ENCODE measurements at places on chromosomes 7 and 10. TPM values are rescaled to one million over a fixed set of nuclear protein-coding genes. Genes with fewer than 3 reads are reported as not detected.

The ZNF425 gene
- 4.2 TPM for total RNA-seq

The TAS2R4 gene
- total RNA-seq: 2.2 TPM

The FLNC gene
- 23.7 TPM for total RNA-seq

The SEM1 gene
- 65.2 TPM for total RNA-seq

GRCh38 chr10:123986736-123987135 is 95.1 kb upstream of the CPXM2 start:
- H3K27me3 ChIP-seq: no peaks in the 10 kb centered on the region
- no peak overlapping the region for H3K27ac ChIP-seq
- no peaks in the 10 kb centered on the region for H3K4me1 ChIP-seq
- DNase-seq: no peak

The CFTR gene
- total RNA-seq: 0.06 TPM

DNA sequence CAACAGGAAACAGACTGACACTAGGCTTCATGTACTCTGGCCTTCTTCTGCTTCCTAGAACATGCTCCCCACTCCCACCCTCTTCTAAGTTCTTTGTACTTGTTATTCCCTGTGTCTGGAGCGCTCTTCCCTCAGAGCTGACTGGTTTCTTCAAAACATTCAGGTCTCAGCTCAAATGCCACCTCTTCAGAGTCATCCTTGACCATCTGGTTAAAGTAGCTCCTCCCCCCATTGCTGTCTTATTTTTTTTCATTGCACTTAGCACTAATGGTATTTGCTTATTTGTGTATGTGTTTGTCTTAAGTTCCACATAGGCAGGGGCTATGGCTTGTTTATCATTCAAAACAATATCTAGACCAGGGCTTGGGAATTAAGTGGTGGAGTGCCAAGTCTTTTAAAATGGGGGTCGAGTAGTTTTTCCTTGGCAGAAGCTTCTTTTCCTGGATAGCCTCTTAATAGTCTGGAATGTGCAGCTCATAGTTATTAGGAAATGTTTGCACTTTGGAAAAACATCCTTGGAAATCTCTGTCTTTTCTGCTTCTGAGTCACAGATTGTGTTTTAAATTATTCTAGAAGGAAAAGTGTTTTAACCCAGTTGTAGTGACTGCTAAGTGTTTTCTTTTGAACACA is 60.0 kb downstream of the RALA start:
- no peak overlapping the region for H3K4me3 ChIP-seq
- no peak for DNase-seq
- H3K4me1 ChIP-seq: no peaks in the 10 kb centered on the region
- no peaks in the 10 kb centered on the region for H3K27me3 ChIP-seq

DNA sequence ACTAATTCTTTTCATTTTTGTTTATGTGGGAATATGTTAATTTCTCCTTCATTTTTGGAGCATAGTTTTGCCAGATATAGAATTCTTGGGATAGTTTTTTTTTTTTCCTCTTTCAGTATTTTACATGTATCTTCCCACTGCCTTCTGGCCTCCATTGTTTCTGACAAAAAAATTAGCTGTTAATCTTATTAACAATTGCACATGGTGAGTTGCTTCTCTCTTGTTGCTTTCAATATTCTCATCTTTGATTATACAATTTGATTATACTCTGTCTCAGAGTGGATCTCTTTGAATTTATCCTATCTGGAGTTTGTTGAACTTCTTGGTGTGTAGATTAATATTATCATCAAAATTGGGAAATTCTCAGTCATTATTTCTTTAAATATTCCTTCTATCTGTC is 41.4 kb upstream of the HABP2 start:
- peaks cover 6% of the 10 kb centered on the region for H3K36me3 ChIP-seq
- DNase-seq: no peak
- no peaks in the 10 kb centered on the region for H3K4me1 ChIP-seq
- no peaks in the 10 kb centered on the region for H3K27me3 ChIP-seq
- no peak overlapping the region for H3K4me3 ChIP-seq

GRCh38 chr10:125868372-125868975 is 12.6 kb downstream of the DHX32 start:
- no peak overlapping the region for H3K4me3 ChIP-seq

DNA sequence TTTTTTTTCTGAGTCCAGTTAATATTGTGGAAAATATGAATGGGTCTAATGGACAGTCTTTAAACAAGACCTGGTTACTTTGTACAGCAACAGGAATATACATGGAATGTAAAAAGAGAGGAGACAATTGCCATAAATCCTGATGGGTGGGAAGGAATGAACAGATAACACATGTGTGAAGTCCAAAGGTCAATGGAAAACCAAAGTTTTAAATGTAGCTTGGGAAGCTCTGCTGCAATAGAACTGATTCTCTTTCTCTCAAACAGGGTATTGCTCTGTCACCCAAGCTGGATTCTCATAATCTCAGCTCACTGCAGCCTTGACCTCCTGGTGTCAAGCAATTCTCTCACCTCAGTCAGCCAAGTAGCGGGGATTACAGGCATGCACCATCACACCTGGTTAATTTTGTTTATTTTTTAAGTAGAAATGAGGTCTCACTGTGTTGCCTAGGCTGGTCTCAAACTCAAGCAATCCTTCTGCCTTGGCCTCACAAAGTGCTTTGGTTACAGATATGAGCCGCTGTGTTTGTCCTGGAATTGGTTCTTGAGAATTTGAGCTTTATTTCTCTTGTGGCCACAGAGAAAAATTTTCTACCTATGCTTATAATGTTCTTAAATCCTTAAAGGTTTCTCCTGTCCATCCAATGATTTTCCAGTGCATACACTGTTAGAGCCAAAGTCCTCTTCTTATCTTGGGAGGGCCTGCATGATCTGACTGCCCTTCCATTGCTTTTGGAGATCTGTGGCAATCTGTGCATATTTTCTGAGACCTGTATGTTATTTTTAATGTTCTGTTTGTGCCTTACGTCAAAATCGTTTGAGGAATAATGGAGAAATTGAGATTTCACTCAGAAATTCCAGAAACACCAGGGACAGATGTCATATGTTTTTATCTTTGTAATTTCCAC is 30.7 kb upstream of the ZNF92 start:
- no peaks in the 10 kb centered on the region for H3K4me1 ChIP-seq
- H3K36me3 ChIP-seq: no peaks in the 10 kb centered on the region
- DNase-seq: no peak
- H3K4me3 ChIP-seq: no peak overlapping the region
- H3K27ac ChIP-seq: no peak overlapping the region

Data from neural progenitor cell (in vitro differentiated cells).